Fibroblast of pulmonary artery (primary cell): ENCODE measurements at places on chromosomes 12 and 14.

DNA sequence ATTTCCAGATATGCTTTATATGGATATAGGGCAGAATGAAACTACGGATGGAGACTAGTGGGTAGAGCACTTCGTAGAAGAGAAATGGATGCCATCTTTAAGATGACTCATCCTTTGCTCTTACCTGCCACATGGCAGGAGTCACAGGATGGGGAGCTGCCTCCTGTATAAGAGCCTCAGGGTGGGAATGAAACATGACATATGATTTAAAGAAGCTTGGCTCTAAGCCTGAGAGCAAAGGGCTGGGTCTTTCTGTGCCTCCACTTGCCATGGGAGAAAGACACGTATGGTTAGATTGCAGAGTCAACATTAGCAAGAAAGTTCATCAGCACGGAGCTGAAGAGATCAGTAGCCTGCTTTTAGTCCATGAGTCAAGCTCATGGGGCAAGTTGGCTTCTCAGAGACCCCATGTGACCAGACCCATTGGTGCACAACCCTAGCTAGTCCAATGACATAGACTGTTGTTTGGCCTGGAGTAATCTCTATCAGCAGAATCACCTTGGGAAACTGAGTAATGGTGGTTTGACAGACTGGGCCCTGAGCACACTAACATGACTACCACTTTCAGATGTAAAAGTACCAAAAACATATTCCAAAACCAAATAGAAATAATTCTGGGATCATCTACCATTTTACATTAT, 38.1 kb upstream of the IL22 start:
- no peak for DNase-seq

DNA sequence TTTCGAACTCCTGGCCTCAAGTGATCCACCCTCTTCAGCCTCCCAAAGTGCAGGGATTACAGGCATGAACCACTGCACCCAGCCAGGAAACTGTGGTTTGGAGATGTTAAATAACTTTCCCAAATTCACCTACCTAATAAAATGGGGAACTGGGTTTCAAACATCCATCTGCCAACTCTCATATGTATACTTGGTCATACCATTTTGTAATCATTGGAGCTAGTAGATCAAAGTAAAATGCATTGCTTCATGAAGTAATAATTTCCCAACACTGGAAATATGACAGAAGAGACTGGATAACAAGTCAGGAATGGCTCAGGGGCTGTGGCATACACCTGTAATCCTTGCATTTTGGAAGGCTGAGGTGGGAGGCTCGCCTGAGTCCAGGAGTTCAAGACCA, 5.3 kb upstream of the HECTD1 start:
- DNase-seq = no peak

- no peak for DNase-seq
Observed at GRCh38 chr14:88823968-88824313, 510 bp upstream of the TTC8 start.

- DNase-seq = no peak
Observed at GRCh38 chr12:120224304-120225199, 23.6 kb upstream of the RPLP0 start.

GRCh38 chr14:104115131-104115600, 23.2 kb upstream of the KIF26A start:
- DNase-seq = no peak

- no peak for DNase-seq
Observed at GRCh38 chr12:2312770-2313169, 260.0 kb downstream of the CACNA1C start.

DNA sequence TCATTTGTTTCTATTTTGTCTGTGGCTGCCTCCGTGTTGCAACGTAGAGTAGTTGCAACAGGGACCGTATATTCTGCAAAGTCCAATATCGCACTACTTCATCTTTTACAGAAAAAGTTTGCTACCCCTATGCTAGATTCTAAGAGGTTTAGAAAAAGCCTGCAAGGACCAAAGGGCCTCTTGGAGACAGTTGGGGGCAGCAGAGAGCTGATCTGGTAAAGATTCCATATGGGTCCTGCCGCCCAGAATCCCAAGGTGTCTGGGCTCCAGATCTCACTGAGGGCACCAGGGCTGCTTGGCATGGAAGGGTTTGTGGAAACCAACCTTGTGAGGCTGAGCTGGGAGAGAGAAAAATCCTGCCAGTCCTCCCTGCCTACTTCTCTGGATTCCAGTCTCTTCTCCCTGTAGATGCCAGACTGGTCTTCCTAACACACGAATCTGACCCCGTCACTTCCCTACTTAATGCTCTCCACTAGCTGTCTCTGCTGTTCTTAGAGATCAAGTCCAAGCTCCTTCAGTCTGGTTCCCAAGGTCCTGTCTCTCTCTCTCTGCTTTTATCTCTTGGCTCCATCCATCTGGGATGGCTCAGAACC, 74.6 kb downstream of the GLRX5 start:
- DNase-seq = peak; percentile 19

GRCh38 chr14:50985859-50986331, 41.6 kb upstream of the PYGL start:
- DNase-seq = no peak

- DNase-seq = no peak
Observed at GRCh38 chr14:83120187-83120586, 1586.5 kb upstream of the SEL1L start.

DNA sequence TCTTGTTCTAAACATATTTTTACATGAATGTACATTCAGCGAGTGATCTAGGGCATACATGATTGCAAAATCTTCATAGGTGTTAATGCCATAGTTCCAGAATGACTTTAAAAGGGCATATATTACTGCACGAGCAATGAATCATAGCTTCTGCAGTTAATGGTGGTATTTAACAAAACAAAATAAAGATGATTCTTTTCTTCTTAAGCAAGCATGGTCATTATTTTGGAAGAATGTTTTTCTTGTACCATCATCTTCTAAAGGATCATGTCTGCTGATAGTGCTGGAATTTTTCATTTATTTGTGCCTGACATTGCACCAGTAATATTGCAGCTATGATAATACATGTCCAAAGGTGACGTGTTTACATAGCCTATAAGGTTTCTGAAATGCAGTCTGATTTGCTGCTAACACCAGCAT, 388.6 kb downstream of the CCDC91 start:
- no peak for DNase-seq

DNA sequence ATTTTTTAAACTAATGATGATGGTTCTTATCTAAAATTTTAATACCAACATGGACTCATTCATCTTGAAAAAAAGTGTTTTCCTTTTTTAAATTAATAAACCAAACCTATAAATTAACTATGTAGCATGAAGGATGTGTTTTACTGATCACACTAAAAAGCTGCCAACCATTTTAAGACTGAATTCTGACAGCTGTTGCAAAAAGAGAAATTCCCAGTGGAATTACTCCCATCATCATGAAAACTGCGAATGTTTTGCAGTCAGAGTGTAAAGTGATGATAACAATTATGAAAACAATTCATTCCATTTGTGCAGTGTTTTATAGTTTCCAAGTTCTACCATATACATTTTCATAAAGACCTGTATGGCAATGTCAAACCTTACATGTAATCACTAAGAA, 232.8 kb downstream of the SLC2A13 start:
- no peak for DNase-seq

GRCh38 chr14:69880893-69881292, 1.7 kb downstream of the SMOC1 start:
- DNase-seq = no peak

- DNase-seq = peak; percentile 73
Observed at GRCh38 chr12:130747867-130748740, 32.0 kb upstream of the RIMBP2 start.

- no peak for DNase-seq
Observed at GRCh38 chr12:52551216-52551865, 1.6 kb downstream of the KRT71 start.

DNA sequence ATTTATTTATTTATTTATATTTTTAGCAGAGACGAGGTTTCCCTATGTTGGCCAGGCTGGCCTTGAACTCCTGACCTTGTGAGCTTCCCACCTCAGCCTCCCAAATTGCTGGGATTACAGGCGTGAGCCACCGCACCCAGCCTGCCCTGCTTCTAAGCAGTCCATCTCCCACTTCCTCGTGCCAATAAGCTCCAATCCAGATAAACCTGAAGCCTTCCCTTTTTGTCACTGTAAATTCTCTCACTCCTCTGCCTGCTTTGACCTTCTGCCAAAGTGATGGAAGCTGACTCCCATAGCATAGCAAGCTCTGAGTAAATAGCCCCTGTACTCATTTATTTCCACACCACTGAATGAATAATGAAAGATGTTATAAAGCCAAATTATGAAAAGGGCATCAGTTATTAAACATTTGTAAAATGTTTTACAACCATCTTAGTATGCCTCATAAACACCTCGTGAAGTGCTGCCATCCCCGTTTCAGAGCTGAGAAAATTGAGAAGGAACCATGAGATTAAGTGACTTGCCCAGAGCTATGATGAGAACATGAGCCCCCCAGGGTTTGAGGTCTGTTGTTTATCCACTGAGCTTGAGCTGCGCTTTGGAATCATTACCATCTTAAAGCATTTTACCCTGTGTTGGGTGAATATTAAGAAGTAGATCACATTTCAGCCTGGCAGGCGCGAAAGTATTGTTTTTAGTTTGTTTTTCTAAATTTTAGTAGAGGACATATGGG, 30.4 kb downstream of the MANSC1 start:
- no peak for DNase-seq

- DNase-seq = no peak
Observed at GRCh38 chr12:109295764-109296425, 13.2 kb downstream of the FOXN4 start.

DNA sequence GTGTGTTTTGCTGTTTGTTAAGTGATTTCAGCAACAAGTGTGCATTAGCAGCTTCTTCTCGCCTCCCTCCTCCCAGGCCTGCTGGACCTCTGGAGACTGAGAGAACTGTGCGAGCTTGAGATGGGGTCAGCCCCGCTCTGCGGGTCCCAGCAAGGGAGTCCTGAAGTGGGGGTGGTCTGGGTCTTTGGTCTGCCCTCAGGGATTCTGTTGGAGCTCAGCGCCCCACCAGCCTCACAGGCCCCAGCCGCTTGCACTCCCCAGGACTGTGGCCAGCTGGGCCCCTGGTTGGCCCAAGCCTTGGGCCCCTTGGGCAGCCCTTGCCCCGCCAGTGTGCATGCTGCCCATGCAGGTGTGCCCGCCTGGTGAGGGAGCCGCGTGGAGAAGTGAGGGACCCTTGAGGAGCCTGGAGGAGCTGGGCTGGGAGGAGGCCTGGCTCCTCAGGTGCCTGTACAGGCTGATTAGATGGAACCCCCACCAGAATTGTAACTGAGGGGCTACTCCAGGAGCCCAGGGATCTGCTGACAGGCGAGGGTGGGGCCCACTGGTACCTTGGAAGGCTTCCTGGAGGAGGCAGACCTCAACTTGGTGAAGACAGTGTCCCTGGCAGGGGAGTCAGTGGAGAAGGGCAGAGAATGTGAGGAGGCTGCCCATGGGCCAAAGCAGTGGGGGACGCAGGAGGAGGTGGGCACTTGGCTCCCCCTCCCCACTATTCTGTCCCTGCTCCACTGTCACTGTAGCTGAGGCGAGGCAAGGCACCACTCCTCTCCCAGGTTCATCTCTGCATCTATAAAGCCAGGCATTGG, 56.7 kb downstream of the BEGAIN start:
- no peak for DNase-seq

DNA sequence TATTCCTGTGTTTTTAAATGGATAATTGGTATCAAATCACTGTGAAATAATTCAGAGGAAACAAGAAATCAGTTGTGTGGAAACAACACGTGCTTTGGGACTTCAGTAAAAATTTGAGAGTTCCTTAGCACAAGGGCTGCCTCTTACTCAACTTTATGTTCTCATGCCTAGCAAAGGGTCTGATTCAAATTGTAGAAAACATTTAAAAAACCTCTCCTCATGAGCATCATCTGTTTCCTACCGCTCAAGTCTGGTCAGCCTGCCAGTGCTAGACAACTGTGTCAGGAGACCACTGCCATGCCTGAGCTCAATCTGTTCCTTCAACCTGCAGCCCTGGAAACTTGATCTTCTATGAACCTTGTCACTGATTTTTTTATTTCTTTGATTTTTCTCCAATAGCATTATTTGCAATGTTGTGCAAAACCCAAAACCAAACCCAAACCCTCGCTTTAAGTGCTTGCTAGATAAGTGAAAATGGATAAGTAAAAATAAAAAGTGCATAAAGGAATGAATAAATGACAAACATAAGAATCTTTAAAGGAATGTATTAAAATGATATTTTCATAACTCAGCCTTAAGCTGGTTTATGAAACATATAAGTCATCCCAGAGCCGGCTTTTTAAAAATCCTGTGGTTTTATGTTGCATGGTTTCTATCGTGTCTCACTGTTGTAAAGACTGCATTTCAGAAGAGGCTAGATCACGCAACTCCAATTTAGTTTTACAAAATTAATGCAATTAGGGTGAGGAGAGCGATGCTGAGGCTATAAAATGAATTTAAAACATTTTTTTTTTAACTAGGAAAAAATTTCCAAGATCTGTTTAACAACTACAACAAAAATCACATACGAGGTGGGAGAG, 361.2 kb upstream of the PDE3A start:
- DNase-seq = no peak

DNA sequence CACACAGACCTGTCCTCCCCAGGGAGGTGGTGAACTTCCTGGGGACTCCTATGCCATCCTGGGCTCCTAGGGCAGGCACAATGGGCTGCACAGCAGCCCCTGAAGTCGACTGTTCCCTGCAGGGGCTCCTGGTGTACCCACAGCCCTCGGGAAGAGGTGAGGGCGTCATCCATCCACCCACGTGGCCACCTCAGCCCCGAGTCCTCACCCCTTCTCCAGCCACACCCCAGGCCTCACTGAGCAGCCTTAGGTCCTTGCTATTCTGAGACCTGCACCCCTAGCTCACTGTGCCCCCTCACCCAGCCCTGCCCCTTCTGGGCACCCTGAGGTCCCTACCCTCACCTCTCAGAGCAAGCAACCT, 38.9 kb downstream of the BEGAIN start:
- DNase-seq = no peak

GRCh38 chr14:104689109-104689880, at the start of gene INF2:
TSS of gene INF2 (plus strand) at chr14:104689618. CDS start at chr14:104701366, 11,748 bp downstream.
- DNase-seq = peak; percentile 45

DNA sequence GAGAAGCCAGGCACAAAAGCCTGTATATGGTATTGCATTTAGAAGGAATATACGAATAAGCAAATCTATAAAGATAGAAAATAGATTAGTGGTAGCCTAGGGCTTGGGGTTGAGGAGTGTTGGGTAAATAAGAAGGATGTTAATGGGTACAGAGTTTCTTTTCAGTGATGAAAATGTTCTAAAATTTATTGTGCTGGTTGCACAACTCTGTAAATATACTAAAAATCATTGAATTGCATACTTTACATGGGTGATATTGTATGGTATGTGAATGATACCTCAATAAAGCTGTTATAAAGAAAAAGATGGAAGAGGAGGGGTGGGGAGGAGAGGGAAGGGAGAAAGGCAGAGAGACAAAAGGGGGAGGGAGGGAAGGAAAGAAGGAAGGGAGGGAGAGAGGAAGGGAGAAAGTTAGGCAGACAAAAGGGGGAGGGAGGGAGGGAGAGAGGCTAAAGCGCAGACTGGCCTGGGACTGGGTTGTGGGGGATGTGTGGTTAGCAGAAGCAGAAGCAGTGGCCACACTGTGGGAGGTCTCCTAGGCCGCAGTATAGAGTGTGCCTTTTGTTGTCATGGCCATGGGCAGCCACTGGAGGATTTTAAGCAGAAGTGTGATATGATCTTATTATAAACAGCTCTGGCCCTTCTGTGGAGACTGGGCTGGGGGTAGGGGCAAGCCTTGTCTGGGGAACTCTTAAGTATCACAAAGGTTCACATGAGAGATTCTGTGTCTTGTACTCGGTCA, 73.6 kb upstream of the ELK3 start:
- no peak for DNase-seq
